ENCODE measurements at places on chromosomes 2 and 18.

DNA sequence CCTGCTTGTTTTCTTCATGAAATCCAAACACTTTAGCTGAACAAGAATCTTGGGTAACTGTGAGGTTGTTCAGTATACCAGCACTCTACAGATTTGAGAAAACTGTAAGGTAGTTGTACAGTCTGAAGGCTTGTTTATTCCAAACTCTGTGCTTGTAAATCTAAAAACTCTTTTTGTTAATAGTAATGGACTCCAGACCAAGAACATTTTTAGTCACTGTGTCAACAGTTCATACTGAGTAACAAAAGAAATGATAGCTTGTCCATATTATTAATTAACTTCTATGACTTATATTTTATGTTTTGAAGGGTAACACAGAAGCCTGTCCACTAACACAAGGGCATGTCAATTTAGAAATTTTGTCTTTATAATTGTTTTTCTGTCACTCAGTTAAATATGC lies 72.2 kb upstream of the KYNU start:
- no peak for DNase-seq

DNA sequence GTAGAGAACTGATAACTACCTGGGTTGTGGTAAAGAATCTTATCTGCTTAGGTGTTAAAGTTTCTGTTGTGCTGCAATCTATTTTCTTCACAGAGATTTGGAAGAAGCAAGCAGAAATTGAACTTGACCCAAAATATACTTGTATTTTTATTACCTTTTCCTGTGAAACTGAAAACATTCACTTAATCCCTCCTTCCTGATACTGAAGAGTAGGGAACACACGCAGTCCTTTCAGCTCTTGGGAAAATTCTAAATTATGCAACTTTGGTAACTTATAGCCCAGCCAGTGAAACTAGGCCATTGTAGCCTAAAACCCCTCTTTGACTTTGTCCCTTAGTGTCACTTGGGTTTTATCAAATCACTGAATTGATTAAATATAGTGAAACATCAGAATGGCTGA lies 128.4 kb upstream of the MEIS1 start:
- DNase-seq, result no peak

DNA sequence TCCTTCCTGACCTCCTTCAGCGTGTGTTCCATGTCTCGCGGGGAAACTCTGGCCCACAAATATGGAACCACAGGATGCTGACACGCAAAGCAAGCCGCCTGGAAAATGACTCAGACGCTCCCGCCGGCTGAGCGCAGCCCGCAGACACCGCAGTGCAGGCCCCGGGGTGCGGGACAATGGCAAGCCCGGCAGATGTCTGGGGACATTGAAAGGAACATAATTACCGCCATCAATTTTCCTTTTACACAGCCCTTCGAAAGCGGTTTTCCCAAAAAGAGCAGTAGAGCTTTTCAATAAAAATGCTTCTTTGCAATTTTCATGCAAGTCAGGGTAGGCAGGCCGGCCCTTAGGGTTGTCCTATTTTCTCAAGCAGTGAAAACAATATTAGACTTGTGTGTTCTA lies 159.2 kb upstream of the SH3BP4 start:
- DNase-seq, result no peak

GRCh38 chr2:58950795-58951462 lies 709.8 kb upstream of the FANCL start:
- no peak for DNase-seq

GRCh38 chr2:9950521-9951271 lies 797 bp upstream of the GRHL1 start:
- DNase-seq, result no peak

DNA sequence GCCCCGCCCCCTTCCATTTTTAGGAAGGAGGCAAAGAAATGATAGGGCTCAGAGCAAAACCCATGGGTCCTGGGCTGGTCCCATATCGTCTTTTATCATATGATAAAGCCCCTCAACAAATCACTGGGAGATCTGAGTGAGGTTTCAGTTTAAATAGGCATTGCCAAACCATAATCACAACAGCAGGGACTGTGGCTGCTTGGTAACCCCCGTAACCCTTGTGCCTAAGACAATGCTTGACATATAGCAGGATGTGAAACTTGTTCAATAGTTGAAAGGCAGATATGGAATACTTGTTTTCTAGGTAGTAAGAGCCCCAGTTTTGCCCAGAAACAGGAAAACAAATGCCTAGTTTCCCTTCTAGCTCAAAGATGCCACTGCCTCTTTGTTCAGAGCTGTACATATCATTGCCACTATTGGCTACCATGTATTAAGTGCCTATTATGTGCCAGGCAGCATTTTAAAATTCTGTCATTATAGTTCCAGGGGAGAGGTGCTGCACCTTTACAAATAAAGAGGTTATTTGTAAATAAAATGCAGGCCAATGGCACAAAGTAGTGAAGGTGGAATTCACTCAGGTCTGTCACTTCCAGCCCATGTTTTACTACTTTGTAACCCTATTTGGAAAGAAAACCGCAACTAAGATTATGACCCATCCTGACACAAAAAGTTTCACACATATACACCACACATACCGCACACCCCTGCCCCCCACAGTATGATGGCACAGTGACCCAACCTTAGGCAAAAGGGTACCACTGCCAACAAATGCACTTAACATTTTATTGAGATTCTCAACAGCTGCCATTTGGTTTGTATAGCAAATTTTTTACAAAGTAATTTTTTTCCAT lies 14.2 kb downstream of the NAGK start:
- no peak for DNase-seq

DNA sequence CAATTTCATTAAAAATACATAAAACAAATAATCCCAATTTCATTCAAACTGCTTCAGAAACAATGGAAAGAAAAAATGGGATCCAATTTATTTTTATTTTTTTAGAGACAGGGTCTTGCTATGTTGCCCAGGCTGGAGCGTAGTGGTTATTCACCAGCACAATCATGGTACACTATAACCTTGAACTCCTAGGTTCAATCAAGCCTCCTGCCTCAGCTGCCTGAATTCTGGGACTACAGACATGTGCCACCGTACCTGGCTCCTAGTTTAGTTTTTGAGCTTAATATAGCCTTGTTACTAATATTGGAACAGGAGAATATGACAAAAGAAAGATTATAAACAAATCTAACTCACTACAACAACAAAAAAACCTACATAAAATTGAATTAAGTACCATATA lies 34.2 kb downstream of the SAP130 start:
- DNase-seq, result no peak

GRCh38 chr2:85911814-85912692 lies 23.3 kb upstream of the ST3GAL5 start:
- no peak for DNase-seq

GRCh38 chr2:201730651-201731285 lies 32.3 kb upstream of the MPP4 start:
- no peak for DNase-seq

- DNase-seq, result no peak
Measured at GRCh38 chr2:168920504-168921157, 19.5 kb downstream of the G6PC2 start.

DNA sequence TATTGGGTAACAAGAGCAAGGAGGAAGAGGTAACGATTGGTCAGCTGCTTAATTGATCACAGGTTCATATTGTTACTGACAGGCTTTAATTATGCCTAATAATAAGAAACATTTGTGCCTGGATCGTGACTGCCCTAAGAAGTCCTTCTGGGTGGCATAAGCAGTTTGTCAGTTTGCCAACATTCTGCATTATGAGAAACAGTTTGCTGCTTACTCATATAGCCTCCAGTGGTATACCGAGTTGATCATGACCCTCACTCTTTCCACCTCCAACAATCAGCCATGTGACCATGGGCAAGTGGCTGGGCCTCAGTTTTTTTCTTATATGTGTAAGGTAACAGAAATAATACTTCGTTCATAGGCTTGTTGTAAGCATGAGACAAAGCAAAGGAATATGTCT lies 96.6 kb upstream of the CABLES1 start:
- no peak for DNase-seq

DNA sequence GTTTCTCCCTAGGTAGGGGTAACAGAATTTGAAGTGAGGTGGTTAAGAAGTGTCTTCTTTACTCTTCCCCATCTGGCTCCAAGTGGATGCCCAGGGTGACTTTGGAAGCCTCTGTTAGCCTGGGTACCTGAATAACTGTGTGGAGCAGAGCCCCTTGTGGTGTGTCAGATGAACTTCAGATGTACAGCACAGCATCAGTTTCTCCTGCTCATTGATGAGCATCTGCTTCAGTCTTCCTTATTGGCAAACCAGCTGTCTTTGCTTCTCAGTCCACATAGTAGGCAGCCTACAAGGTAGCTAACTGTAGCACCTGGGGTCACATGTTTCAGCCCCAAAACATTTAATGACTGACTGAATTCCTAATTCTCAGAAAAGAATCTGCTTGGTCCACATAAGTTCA lies 56.2 kb upstream of the ATP8B1 start:
- no peak for DNase-seq

DNA sequence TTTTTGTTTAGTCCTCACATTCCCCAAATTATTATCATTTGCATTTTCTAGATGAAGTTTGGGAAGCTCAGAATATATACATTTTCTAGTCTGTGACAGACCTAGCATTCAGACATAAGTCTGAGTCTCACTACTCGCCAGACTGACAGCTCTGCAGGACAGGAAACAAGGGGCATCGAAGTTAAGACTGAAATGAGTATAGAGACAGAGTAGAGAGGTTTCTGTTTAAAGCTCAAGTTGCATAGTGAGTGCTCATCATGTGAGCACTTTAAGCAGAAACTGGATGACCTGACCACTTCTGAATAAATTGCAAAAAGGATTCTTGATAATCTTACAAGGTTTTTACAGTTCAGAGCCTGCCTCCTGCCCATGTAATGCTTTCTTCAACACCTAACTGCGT lies 1.1 kb downstream of the HADHB start:
- DNase-seq, result no peak

GRCh38 chr2:121998751-121999150 lies 243.3 kb downstream of the TSN start:
- no peak for DNase-seq

GRCh38 chr2:1802469-1803216 lies 58.3 kb upstream of the PXDN start:
- DNase-seq, result no peak

GRCh38 chr2:67400560-67401485 lies 3.7 kb downstream of the ETAA1 start:
- no peak for DNase-seq

GRCh38 chr2:113228991-113229716 lies 49.6 kb downstream of the PAX8 start:
- DNase-seq, result no peak

GRCh38 chr2:172357442-172357841 lies 69.9 kb upstream of the ITGA6 start:
- DNase-seq, result no peak

- no peak for DNase-seq
Measured at GRCh38 chr2:28155627-28156026, 237.0 kb upstream of the FOSL2 start.

DNA sequence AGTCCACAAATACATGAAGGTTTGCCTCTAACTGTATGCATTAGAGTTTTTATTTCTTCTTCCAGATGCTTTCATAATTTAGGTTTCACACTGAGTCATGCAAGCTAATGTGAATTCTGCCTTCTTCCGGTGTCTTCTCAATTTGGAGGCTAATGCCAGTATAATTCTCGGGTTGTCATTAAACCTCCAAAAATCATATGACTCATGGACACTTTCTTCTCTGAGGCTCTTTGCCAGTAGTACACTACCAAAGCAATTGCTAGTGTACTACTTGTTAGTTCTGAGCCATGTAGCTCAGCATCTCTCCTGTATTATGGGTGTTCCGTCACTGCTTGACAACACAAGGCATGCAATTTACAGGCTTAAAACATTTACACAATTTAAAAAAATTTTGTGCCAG lies 137.1 kb downstream of the VWC2L start:
- no peak for DNase-seq

DNA sequence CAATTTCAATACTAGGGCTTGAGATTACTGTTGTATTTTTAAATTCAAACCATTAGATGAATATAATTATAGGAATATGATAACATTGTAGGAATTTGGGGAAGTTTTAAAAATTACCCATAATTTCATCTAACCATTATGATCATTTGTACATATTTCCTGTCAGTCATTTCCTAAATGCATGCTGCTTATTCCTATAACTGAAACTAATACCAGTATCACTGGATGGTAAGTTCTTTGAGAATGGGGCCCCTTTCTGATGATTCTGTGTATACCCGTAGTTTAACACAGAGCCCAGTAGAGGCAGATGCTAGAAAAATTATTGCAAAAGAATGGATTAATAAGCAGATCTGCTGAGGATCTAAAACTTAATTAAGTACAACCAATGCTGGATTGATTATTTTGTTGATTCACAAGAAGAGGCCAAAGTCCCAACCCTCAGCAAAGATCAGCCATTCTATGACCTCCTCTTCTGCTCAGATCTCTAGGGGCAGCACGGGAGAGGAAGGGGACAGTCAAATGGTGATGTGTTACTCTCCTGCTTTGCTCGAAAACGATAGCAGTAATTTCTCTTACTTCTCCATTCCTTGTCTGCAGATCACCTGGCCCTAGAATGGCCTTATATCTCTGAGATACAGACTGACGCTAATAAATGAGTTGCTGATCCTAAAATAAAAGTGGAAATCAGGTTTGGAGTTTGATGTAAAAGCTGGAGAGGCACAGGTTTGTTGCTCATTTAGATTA lies 69.5 kb upstream of the PELI1 start:
- DNase-seq, result no peak

DNA sequence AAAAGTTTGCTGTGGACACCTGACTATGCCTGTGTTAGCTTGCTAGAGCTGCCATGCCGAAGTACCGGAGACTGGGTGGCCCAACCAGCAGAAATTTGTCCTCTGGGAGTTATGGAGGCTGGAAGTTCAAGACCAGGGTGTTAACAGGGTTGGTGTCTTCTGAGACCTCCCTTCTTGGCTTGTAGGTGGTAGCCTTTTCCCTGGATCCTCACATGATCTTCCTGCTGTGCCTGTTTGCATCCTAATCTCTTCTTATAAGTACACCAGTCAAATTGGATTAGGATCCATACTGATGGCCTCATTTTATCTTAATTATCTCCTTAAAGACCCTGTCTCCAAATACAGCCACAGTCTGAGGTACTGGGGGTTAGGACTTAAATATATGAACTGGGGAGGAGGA lies 845 bp downstream of the TMEM177 start:
- no peak for DNase-seq

- no peak for DNase-seq
Measured at GRCh38 chr2:70570041-70570661, 16.5 kb upstream of the TGFA start.

DNA sequence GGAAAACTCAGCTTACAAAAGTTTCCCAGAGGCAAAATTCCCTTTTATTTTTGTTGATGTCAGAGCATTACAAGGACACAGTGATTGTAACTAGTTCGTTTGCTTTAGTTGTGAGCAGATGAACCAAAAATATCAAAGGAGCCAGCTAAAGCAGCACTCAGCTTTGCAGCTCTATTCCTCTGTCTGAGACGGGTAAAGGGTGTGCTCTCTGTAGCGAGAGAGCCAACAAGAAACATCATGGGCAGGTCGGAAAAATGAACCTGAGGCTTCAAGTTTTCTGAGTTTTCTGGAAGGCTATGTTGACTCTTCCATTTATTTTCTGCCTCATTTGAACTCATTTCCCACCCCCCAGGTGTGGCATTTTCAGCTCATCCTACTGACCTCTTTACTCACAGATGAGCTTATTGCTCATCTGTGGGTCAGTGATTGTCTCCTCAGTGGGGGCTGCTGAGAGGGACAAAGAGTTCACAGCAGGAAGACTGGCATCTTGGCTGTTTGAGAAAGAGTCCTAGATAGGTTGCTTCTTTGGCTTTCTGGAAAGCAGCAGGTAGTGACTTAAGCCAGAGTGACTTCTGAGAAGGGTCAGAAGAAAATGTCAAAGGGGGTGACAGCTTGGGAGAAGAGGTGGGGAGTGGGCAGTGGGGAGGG lies 66.6 kb upstream of the EPC2 start:
- DNase-seq, result no peak

GRCh38 chr2:12313445-12314126 lies 403.1 kb upstream of the TRIB2 start:
- DNase-seq, result no peak

Measured in activated CD8-positive, alpha-beta memory T cell treated with anti-CD3 and anti-CD28 coated beads for 1 hour (primary cell).